ENCODE measurements at places on chromosomes 12 and 14.
A peak's percentile ranks its signal among the peaks of the same experiment; 100 is the strongest.

DNA sequence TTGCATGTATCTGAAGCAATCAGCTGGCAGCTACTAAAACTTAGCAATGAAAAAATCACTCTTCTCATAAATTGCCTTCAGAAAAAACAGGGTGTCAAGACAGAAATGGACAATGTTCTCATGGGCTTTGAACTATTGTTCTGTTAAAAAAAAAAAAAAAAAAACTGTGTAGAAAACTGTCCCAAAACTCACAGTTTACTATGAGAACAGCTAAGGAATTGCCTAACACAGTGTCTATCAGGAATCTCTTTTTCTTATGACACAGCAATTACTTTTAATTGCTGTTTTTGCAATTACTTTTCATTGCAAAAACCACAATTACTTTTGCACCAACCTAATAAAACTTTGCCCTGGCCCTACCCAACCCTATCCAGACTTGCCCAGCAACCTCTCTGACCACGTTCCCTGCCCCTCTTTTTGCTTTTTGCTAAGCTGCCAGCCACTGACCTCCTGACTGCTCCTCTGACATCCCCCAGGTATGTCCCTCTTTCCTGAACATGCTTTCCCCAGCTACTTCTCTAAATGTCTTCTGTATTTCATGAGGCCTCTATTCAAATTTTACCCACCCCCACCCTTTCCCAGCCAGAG is 68.0 kb upstream of the SLCO1C1 start:
- peak; percentile 34 for DNase-seq

GRCh38 chr12:60059180-60059579 is 463.4 kb downstream of the SLC16A7 start:
- no peak for DNase-seq

GRCh38 chr14:37197421-37198272 is at the start of gene MIPOL1:
Gene MIPOL1 (plus strand): TSS chr14:37197937. CDS start chr14:37247889, 49,952 bp downstream.
- peak; percentile 91 for DNase-seq

DNA sequence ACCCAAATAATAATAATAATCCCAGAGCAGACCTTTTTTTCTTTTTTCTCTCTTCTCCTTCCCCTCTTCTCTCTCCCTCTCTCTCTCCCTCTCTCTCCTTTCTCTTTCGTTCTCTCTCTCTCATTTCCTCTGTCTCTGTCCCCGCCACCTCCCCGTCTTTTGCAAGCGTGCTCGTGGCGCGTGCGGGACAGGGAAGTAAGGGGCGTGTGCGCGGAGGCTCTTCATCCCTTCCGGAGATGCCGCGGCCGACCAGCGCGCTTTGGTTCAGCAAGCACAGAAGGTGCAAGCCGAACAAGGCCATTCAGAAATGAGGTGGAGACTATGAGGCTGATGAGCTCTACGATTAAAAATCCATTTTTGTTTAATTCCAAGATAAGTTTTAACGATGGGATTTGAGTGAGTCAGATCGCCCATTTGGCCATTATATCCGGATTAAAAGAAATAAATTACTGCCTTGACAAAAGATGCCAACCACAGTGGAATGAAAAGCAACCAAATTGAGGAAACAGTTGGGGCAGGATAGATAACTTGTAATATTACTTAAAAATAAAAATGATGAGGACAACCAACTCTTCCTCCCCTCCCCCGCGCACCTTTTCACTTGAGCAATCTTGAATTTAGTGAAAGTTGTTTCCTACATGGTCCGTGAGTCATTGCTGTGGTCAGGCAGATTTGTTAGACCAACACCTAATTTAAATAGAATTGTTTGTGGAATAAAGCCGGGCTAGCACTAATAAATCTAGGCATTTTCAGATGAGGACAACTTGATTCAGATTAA is 1.2 kb upstream of the AMIGO2 start:
- peak; percentile 73 for DNase-seq

- DNase-seq: no peak
These were observed 59.7 kb downstream of the PLXNC1 start for GRCh38 chr12:94207849-94208621.

- DNase-seq: no peak
These were observed 44.8 kb upstream of the METAP2 start for GRCh38 chr12:95429172-95429510.

DNA sequence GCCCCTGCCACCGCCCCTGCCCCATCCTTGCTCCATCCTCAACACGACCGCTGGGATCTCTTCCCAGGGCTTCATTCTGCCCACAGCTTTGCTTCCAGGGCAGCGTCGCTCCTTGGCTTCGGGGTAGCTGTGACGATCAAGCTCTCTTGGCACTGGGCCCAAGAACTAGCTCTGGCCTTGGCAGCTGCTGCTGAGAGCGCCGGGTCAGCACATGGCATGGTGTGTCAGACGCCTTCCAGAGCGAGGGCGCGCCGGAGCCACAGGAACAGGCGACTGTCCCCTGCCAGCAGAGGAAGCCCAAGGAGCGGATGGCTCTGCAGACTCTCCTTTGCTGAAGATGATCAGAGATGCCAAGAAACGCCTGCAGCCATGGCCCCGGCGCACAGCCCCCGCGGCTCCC is 15.9 kb downstream of the RAB35 start:
- DNase-seq: no peak

DNA sequence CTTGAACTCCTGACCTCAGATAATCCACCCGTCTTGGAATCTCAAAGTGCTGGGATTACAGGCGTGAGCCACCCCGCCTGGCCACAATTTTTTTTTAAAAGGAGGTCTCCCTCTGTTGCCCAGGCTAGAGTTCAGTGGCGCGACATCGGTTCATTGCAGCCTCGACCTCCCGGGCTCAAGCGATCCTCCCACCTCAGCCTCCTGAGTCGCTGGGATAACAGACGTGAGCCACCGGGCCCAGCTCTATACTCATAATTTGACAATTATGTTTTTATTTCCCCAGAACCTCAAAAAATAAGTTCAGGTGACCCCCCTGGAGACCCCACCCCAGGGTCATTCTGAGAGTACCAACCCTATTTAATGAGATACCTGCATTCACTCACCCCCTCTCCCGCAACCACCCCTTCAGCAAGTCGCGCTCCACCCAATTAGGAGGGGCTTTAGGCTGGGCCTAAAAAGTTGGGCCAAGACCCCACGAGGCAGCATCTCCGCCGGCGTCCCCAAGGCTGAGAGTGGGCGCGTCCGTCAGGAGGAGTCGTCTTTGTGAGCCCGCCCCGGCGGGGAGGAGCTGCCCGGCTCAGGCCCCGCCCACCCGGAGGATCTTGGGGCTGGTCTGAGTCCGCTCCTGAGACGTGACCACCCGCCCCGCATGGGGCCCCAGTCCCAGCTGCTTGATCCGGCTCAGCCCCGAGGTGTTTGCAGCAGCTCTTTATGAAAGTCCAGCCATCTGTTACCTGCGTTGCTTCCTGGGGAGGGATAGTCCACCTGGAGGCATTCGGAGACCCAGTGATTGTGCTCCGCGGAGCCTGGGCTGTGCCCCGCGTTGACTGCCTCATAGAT is at the start of gene ANKRD33:
ANKRD33 (plus strand) TSS at position 628 of the 840 bp plus-strand sequence; CDS start at position 712, 84 bp downstream.
- peak; percentile 52 for DNase-seq

DNA sequence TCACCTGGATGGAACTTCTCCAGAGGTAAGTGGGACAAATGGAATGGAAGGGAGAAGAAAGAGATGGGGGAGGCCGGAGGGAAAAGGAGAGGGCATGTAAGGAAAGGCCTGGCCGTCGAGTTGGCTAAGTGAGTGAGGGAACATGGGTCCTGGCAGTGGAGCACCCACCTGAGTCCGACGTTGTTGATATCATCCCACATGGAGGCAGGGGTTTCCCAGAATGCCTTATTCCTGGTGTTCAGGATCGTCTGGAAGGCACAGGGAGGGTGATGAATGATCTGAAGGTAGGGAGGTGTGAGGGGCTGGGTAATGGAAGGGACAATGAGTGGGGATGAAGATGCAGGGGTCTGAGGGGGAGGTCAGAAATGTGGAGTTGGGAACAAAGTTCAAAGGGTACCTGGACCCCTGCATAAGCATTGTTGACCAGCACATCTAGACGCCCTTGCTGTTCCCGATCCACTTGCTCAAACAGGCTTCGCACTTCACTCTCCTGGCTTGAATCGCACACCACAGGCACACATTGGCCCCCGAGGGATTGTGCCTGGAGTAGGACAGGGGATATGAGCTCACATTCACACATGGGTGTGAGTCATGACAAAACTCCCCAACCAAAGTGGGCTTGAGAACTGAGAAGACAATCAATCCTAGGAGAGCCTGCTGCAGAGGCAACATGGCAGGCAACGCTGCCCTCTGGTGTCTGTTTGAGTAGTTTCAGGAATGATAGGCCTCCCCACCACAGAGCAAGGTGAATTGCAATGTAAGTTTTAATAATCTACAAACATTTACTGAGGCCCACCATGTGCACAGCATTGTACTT is 3.0 kb downstream of the DHRS1 start:
- peak; percentile 32 for DNase-seq

DNA sequence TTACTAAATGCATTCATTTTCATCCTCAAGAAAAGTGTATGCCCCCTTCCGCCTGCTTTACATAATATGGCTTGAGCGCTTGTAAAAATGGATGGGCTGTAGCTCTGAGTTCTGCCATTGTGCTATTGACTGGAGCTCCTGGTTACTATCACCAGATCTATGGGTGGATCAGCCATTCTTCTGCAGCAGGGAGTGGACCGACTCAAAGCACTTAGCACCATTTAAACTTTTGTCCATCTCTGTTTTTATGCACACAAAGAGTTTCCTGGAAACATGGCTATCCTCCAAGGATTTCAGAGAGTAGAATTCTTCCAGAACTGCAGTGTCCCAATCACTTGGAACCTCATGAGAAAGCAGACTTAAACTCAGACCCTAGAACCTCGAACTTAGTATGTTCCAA is 4.5 kb upstream of the NUMB start:
- no peak for DNase-seq

DNA sequence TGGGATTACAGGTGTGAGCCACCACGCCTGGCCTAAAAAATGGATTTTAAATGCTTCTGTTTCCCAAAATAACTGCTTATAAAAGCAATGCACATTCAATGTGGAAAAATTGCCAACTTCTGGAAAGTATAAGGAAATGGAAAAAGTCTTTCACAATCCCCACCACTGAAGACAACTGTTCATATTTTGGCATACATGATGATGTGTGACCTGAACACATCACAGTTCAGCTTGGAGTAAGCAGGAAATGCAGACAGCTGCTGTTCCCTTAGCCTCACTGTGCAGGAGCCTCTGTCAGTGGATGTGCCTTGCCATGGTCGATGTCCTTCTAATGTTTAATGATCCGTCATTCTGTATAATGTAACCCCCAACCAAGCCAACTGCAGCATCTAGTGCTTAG is 5.2 kb downstream of the MTERF2 start:
- DNase-seq: no peak

DNA sequence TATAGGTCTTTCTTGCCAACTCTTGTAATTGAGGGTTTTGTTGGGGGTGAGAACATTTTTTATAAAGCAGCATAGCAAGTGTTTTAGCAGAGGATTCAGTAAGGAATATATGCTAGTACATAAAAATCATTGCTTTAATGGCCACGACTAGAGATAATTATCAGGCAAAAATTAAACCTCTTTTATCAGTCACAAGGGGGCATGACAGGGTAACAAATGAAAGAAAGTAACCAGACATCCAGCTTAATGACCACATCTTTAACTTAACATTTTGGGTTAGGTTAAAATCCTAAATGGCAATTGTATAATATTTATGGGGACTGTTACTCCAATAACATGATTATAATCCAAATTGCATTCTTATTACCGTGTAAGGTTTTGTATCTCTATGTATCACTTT is 119.6 kb downstream of the LRRIQ1 start:
- DNase-seq: peak; percentile 18

GRCh38 chr14:57578801-57579200 is 85.1 kb upstream of the CCDC198 start:
- no peak for DNase-seq

- DNase-seq: no peak
These were observed 24.6 kb upstream of the BATF start for GRCh38 chr14:75497701-75498100.

DNA sequence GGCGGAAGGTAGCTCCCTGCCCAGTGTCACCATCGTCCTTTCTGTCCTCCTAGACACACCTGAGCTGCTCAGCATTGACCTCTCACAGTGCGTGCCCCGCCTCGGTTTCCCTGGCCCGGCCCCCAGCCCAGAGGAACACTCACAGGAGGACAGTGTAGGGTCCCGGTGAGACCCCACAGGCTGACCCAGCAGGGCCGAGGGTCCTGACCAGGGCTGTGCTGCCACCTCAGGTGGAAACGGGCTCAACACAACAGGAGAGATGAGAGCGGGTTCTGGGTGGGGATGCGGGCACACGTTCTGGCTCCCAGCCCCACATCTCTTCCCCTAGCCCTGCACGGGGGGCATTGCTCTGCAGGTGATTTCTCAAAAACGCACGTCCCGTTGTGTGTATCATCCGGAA is 98.1 kb downstream of the PIWIL1 start:
- no peak for DNase-seq

GRCh38 chr14:76015191-76015590 is 29.6 kb downstream of the IFT43 start:
- no peak for DNase-seq

GRCh38 chr12:80490329-80490728 is 46.3 kb downstream of the PTPRQ start:
- no peak for DNase-seq

DNA sequence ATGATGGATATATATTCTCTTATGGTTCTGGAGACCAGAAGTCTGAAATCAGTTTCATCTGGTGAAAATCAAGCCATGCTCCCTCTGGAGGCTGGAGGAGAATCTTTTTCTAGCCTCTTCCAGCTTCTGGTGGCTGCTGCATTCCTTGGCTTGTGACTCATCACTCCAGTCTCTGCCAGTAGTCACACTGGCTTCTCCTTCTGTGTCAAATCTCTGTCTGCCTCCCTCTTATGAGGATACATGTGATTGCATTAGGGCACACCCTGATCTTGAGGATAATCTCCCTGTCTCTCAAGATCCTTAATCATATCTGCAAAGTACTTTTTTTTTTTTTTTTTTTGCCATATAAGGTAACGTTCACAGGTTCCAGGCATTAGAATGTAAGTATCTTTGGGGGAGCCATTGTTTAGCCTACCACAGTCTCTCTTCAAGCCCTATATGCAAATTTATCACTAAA is 17.7 kb downstream of the DNAL1 start:
- DNase-seq: peak; percentile 81

GRCh38 chr12:92612611-92613010 is 90.2 kb upstream of the PLEKHG7 start:
- DNase-seq: no peak

DNA sequence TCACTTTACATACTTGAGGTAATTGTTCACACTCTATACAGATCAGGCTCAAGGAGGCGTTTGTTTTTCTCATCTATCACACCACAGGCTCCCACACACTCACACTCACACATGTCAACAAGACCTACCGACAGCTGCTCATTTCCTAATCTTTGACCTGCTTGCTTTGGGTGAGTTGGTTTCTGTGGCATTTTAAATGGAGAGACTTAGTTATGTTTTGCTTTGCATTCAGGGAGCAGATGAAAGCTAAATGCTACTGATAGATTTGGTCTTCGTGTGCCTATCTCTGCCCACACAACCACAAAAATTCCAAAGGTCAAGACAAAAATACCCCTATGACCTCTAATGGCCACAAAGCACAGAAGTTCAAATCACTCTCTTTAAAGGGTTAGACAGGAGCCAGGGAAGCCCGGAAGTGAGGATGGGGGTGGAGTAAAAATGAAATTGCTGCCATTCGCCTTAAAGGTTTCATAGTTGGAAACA is 203.5 kb upstream of the G2E3 start:
- no peak for DNase-seq

GRCh38 chr12:121470751-121471150 is 70.8 kb downstream of the RNF34 start:
- DNase-seq: no peak
